Colonic mucosa (tissue), 4 donors: ENCODE measurements at places on chromosomes 7 and 10. TPM values are rescaled to one million over a fixed set of nuclear protein-coding genes. Genes with fewer than 3 reads are reported as not detected.

Gene SLC29A3
- 3.8 TPM for total RNA-seq

DNA sequence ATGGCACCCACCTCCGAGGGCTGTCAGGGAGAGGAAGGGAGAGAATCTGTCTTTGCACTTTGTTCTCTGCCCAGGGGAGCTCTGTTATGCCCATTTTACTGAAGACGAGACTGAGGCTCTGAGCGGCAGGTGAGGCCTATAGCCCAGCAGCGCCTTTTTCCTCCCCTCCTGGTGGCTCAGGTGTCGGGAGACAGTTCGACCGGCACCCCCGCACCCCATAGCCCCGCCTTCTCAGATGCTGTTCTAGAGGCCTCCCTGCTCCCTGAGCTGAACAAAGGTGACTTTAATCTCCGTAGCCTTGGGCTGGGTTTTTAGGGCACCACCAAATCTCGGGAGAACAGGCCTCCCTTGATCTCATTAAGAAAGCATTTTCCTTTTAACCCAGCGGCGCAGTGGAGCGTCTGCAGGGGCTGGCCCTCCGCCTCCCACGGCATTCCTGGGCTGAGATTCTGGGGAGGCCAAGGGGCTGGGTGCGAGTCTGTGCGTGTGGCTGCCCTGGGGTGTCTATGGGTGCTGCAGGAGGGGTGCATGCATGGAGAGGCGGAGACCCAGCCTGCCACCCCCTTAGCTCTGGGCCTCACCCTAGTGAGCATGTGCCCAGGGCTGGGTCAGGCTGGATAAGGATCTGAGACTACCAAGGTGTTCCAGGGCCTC, 3.3 kb downstream of the LFNG start:
- DNase-seq, result peak; percentile 83

- no peak for DNase-seq
Measured at GRCh38 chr7:89780291-89780690, 374.0 kb upstream of the STEAP1 start.

DNA sequence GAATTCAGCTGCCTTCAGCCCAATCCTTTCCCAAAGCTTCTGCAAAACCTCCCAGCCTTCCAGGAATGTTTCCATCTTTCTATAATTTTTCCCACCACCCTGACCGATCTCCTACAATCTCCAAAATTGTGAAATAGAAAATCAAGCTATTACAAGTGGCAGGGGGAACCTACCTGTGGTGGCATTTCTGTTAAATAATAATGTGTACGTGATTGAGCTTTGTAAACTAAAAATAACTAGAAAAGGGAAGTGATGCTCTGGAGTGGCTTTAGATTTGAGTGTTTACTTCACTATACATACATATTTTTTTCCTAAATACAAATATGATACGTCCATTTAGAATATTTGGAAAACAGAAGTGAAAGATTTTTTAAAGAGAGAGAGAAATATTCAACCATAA, 593.6 kb downstream of the GRM8 start:
- DNase-seq, result no peak

DNA sequence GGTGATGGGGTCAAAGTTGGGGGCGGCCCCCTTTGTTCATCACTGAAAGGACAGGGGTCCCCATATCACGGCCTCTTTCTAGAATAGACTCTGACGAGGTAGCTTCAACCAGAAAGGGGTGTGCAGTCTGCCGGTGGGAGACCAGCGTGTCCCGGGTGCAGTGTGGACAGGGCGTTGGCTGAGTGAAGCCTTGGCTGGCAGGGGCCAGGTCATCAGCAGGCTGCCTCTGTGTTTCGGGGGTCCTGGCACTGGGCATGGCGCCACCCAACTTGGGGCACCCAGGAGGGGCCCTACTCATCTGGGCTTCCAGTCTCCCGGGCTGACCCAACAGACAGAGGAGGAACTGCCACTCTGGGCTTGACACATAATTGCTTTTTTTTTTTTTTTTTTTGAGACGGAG, 3.5 kb upstream of the AMZ1 start:
- no peak for DNase-seq

Gene SYCE1
- total RNA-seq, result not detected

- no peak for DNase-seq
Measured at GRCh38 chr10:114346176-114347031, 57.9 kb downstream of the AFAP1L2 start.

Gene OR9A2
- not detected for total RNA-seq

Gene FXYD4
- 0.98 TPM for total RNA-seq

Gene COL17A1
- 115 TPM for total RNA-seq

- peak; percentile 38 for DNase-seq
Measured at GRCh38 chr7:36784991-36785940, 61.0 kb upstream of the AOAH start.

Gene FAM25C
- total RNA-seq, result not detected

DNA sequence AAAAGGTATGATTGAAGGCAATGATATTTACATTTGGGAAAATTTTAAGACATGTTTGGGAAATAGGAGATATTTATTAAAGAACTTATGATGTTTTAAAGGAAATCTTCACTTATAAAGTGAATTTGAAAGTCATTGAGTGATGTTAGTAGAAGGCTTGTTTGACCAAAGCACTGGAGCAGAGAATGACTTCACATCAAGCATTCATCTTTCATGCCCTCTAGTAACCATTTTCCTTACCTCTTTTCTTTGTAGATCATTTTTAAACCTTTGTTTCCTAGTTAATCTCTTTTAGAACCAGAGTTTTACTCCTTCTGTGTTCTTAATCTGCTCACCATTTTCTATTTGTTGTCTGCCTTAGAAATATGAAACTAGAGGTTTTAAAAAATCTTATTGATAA, 111.3 kb upstream of the FOXP2 start:
- no peak for DNase-seq

Gene NPFFR1
- total RNA-seq, result 0.07 TPM

DNA sequence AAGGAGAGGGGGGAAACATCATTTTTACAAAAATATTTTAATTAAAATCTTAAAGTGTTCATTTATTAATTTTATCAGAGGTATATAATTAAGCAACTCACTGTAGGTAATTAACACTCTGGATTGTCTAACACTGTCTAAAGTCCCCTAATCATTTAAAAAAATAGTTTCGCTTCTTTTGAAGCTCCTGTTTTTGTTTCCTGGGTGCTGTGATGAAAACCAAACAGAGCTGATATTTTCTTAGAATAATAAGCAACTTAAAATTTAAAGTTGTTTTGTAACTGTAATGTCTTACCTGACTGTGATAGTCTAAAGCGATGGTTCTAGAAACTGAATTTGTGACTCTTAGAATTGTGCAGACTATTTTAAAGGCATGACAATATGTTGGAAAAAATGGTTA, 961.0 kb downstream of the GATA3 start:
- no peak for DNase-seq

- DNase-seq, result no peak
Measured at GRCh38 chr7:98203261-98203963, 7.8 kb upstream of the BHLHA15 start.

DNA sequence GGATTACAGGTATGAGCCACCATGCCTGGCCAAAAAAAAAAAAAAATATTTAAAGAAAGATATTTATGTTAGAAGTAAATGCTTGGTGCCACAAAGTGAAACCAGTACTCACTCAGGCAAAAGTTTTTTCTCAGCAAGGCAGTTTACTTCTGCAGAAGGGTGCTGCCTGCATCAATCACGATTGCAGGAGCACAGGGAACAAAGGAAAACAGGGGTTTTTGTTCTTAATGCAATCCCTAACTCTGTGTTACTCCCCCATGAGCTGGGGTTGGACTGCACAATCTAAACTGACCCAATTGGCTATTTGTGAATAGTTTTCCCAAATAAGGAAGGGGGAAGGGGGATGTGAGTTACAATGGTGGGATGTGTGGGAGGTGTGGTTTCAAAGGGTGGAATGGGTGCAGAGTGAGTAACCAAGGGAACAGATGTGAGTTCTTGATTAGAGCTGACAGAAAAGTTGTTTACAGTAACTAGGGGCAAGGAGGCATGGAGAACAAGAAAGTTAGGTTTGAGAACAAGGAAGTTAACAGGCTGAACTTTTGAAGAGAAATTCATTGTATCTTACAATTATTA, 255.4 kb downstream of the TYW1 start:
- DNase-seq, result no peak

GRCh38 chr7:47572094-47572445, 9.8 kb downstream of the TNS3 start:
- DNase-seq, result peak; percentile 77

Gene ZNF239
- total RNA-seq, result 1.9 TPM

DNA sequence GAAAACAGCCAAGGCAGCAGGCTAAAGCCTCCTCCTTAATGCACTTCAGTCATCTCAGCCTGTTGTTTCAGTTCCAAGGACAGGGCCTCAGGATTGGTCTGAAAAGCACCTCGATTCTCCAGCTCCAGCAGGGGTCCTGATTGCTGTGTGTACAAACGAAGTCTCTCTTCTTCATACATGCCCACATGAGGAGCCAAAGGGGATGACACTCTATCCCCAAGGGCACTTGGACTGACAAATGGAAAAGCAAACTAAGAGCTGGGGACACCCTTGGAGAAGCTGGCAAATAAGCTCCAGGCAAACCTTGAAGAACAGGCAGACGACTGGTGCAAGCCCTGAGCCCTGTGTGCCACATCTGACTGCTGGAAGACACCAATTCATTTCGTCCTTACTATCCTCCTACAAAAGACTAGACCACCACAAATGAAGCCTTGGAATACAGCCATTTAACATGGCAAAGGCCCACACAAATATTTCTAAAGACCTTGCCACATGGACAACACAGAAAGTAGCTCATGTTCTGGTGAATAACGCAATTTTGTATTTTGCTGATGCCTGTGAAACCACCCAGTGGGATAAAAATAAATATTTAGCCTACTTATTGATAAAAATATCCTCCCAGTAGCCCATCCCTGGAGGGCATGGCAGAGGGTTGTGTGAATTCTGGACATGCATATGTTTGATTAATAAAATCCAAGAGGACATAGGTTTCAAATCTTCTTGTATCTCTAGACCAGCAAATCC, 61.9 kb downstream of the PARD3 start:
- DNase-seq, result no peak

- no peak for DNase-seq
Measured at GRCh38 chr10:90930971-90931871, 10.3 kb upstream of the ANKRD1 start.

GRCh38 chr7:34338961-34339526, 319.0 kb upstream of the NPSR1 start:
- DNase-seq, result no peak

DNA sequence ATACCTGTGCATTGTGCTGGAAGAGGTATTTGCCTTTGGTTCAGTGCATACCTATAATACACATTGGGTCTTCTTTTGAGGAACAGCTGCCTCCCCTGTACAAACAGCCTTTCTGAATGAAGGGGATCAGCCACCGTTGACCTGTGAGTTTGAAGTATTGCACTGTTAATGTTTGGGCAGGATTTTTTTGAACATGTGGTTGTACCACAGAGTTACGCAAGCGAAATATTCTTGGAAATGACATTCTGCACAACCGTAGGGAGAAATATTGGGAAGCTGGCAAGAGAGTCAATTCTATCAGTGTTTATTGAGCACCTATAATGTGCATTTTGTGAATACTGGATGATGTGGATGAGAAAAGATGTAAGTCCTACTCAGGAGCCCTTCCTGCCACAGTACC, 270.6 kb downstream of the AUTS2 start:
- DNase-seq, result no peak

GRCh38 chr10:64010711-64011110, 489.5 kb downstream of the REEP3 start:
- no peak for DNase-seq

DNA sequence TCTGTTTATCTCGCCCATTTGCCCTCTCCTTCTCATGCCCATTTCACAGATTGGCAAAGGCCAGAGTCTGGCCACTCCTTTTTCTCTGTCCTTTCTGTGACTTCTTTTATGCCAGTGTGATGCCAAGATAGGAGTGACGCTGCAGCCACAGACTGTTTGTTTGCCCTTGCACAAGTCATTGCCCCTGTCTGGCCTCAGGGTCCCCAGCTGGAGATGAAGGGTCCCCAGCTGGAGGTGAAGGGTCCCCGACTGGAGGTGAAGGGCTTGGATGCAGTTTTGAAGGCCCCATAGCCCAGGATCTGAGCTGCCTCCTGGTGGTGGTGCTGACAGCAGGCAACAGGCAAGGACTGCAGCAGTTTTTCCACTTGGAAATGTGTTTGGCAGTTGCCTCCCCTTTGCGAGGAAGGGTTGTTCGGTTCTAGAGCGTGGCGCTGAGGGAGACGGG, 50.8 kb upstream of the SLC29A3 start:
- no peak for DNase-seq

Gene ACHE
- 5.3 TPM for total RNA-seq

DNA sequence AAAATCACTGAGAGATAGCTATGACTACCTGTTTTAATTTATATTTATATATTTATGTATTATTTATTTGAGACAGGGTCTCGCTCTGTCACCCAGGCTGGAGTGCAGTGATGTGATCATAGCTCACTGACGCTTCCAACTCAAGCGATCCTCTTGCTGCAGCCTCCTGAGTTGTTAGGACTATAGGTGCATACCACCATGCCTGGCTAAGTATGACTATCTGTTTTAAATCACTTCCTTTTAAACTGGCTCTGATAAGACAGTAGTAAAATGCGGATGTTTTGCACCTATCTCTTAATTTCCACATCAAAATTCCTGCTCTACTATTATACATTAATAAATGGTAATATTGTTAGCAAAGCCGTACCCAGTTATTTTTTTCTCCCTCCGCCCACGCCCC, 41.8 kb downstream of the DNMBP start:
- no peak for DNase-seq

- DNase-seq, result no peak
Measured at GRCh38 chr7:148877517-148877916, 6.6 kb downstream of the EZH2 start.

DNA sequence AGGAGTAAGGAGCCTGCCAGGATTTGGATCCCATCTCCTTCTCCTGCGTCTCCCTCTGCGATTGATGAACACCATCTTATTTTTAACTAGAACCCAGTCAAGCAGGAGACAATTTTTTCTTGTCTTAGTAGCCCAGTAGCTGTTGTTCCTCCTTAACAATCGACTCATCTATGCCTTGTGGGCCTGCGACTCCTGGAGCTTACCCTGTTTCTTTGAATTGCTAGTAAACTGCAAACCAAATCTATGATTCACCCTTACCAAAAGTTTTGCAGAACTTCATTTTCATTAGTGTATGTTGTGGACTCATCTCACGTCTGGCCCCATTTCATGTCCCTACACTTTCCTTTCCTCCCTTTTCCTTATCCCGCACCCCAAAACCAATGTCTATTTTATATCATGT, 37.7 kb downstream of the TRIL start:
- DNase-seq, result no peak

GRCh38 chr10:73907841-73908517, 3.0 kb upstream of the PLAU start:
- peak; percentile 22 for DNase-seq

- DNase-seq, result no peak
Measured at GRCh38 chr10:79335470-79336235, 11.6 kb upstream of the PPIF start.

Gene AKR1C8
- not detected for total RNA-seq

GRCh38 chr7:149885191-149886017, 11.6 kb downstream of the ATP6V0E2 start:
- DNase-seq, result peak; percentile 13

Gene TMEM196
- not detected for total RNA-seq
